ENCODE measurements at places on chromosomes 5 and 9.

DNA sequence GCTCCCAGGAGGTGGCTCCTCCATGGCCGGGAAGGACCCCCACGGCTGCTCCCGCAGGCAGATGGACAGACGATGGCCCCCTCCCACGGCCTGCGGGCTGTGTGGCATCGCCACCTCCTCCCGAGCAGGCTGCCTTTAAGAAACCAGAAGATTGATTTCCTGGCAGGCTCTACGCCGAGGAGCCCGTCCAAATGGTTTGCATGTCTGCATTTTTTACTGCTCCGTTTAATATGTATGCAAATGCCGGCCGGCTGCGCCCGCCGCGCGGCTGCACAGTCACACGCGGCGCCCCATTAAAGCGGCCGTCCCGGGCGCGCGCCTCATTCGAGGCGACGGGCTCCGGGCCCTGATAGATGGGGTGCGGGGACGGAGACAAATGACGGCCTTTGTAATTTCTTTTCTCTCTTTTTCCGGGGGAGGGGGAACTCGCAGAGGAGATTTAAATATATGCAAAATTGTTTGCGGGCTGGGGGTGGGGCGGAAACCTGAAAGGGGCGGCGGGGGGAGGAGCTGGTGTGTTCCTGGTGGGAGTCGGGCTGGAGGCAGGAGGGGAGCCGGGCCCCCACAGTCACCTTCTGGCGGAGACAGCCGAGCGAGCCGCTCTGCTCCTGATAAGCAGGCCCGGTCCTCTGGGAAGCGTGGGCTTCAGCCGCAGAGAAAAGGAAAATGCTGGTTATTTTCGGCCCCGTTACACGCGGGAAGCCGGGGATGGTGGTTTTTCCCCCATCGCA lies 158.7 kb upstream of the IER5L start:
- no peak for DNase-seq

- no peak for DNase-seq
Observed at GRCh38 chr9:129368444-129368978, 190.4 kb upstream of the IER5L start.

DNA sequence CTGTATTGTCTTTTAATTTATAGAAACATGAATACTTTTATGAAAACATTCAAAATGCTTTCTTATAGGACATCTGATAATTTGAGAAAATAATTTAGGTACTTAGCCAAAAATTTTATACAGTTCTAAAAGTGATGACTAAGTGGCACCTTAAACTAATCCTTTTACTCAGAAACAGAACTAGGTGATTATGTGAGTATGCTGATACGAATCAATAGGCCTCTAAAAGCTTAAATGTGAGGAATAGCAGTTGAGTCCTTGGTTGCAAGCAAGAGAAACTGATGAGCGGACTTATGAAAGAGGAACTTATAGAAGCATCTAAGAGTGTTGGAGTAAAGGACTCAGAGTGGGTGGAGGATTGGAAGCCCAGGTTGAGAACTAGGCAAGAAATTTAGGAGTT lies 26.4 kb downstream of the ANXA1 start:
- no peak for DNase-seq

- no peak for DNase-seq
Observed at GRCh38 chr5:14435481-14435880, 146.1 kb upstream of the OTULINL start.

- no peak for DNase-seq
Observed at GRCh38 chr9:131682261-131682660, 57.6 kb downstream of the RAPGEF1 start.

Measured in hepatic stellate cell (primary cell).